ENCODE measurements at places on chromosomes 2 and 18.

DNA sequence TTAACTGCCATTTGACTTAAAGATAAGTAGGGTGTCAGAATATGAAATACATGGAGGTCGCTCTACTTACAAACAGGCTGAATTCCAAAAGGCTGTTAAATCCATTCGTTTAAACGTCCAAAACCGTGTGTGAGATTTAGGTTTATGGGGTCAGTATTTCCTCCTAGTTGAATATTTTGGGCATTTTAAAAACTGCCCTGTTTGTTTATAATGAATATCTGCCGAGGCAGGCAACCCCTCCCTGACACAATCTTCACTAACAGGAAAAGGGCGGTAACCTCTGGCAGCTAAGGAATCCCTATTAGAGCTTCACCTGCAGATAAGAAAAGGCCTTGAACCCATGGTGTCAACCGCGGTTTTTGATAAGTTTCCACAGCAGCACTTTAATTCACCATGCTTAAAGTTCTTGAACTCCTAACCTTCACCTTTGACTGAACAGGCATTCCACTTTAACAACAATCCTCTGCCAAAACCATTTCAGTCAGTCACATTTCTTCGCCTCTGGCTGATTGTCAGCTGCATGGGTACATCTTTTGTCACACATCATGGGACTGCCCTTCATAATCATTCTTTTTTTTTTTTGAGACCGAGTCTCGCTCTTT is 17.8 kb downstream of the TRAK2 start:
- DNase-seq, result no peak

- no peak for DNase-seq
These were observed 121.2 kb downstream of the ZNF521 start for GRCh38 chr18:25230658-25231326.

GRCh38 chr2:10350761-10351160 is 48.1 kb downstream of the HPCAL1 start:
- DNase-seq, result no peak

DNA sequence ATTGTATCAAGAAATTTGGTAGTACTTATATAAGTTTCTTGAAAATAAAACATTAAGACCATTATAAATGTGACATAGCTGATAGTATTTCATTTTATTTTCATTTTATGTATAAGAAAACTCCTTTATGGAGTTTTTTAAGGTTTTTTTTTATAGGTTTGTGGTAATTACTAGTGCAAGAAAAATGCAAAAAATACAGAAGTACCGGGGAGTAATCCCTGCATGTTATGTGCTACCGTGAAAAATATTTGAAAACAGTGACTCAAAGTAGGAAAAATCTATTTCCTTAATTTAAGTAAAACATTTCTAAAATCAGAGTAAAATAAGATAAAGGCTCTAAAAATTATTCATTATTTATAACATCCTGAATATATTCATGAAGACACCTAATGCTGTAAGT is 21.6 kb downstream of the ZSWIM2 start:
- no peak for DNase-seq

- DNase-seq, result no peak
These were observed 85.5 kb downstream of the ORC4 start for GRCh38 chr2:147934881-147935620.

- no peak for DNase-seq
These were observed 34.3 kb upstream of the TAF1B start for GRCh38 chr2:9809064-9809356.

DNA sequence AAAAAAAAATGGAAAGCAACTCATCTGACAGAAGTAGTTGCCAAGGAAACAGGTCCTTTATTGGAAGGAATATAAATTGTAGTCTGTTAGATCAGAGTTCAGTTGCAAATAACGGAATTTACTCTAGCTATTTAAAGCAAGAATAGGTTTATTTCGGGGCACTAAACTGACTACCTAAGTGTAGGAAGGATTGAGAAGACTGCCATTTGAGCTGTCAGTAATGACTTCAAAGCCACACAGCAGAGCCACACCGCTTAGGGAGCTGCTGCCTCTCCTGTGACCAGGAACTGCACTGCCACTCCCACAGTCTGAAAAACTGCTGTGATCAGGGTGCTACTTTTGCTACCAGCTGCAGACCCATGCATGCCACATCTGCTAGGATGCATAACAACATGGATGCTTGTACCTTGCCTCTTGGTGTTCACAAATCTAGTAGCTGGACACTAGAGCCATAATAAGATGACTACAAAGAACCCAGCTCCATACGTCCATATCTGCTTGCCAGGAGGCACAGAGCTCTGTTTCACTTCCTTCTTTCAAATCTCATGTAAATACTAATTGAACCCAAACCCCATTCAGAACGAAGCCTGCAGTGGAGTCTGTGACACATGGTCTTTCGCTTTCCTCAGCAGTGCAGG is 2.2 kb downstream of the DSG2 start:
- no peak for DNase-seq

GRCh38 chr2:11032396-11032795 is 120.7 kb downstream of the KCNF1 start:
- no peak for DNase-seq

- DNase-seq, result no peak
These were observed 44.2 kb downstream of the SP140 start for GRCh38 chr2:230269715-230270114.

DNA sequence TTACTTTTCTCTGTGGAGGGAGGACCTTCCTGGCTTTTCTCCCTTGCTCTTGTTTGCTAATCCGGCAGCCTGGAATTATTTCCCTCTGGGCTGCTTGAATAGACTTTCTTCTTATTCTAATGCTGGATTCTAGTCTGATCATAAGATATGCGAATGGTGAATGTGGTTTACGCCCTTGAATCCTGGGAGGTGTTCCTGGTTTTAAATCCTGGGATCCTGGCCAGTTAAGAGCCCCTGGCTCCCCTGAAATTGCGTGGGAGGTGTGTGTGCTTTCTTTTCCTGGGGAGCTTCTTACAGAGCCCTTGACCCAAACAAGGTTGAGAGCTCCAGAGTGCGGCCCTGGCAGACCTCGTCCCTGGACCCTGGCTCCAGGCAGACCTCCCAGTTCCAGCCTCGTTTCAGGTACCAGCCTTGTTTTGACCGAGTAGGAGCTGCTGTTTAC is 2.8 kb downstream of the SH3BP4 start:
- DNase-seq, result no peak

GRCh38 chr2:129192841-129193253 is 786.6 kb upstream of the RAB6C start:
- no peak for DNase-seq

- DNase-seq, result no peak
These were observed 25.0 kb downstream of the CELF4 start for GRCh38 chr18:37540424-37541138.

GRCh38 chr2:55365303-55365702 is 54.4 kb downstream of the CCDC88A start:
- no peak for DNase-seq

- no peak for DNase-seq
These were observed 105.8 kb upstream of the SMAD2 start for GRCh38 chr18:48036226-48036625.

- no peak for DNase-seq
These were observed 493.7 kb downstream of the TMX3 start for GRCh38 chr18:68221111-68221724.

GRCh38 chr2:35081622-35082015 is 1274.0 kb upstream of the CRIM1 start:
- no peak for DNase-seq

DNA sequence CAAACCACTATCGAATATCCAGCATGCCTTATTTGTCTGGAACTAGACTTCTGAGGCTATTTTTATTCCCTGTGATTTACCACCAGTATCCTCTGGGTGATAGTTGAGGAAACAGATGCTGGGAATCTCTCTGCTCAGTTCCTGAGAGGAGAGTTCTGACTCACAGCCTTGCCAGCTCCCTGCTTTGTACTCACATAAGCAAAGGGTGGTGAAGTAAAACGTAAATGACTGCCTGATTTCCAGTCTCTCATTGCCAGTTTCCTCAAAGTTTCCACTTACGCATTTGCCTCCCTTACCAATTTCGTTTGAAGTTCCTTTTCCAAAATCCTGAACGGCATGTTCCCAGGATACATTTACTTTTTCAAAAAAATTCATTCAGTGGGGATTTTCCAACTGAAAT is 69.2 kb upstream of the HNRNPA3 start:
- DNase-seq, result no peak

GRCh38 chr2:37918742-37919186 is 6.3 kb upstream of the RMDN2 start:
- DNase-seq, result no peak
